Stimulated activated CD4-positive, alpha-beta T cell treated with anti-CD3 and anti-CD28 coated beads, TNF-alpha, amount 100 ng/mL, for 48 hours (primary cell): ENCODE measurements at places on chromosomes 6 and 20.

GRCh38 chr6:99563056-99563723 is 5.3 kb downstream of the CCNC start:
- DNase-seq, result no peak

DNA sequence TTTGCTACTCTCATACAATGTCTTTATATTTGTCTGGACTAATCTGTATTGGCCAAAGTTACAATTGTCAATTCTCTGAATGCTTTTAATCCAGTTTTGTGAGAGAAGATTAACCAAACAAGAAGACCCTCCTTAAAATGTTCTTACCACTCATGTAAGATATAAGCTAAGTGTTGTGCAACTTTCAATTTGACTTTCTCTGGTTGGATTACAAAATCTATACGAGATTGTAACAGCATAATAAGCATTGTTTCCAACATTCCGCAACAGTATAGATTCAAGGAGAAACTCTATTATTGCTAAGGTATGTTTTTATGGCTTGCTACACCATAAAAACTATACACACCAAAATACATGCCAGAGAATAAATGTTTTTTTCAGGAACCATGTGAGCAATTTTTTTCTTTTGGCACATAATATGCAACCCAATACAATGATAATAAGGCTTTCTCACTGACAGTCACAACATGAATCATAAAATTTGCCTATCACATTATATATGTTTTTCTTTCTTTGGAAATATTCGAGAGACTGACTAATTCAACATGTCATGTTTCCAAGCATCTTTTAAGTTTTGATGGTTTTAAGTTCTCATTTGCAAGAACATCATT is 12.2 kb upstream of the TRPC4AP start:
- no peak for DNase-seq

GRCh38 chr6:100237821-100238220 is 226.9 kb downstream of the SIM1 start:
- DNase-seq, result no peak

DNA sequence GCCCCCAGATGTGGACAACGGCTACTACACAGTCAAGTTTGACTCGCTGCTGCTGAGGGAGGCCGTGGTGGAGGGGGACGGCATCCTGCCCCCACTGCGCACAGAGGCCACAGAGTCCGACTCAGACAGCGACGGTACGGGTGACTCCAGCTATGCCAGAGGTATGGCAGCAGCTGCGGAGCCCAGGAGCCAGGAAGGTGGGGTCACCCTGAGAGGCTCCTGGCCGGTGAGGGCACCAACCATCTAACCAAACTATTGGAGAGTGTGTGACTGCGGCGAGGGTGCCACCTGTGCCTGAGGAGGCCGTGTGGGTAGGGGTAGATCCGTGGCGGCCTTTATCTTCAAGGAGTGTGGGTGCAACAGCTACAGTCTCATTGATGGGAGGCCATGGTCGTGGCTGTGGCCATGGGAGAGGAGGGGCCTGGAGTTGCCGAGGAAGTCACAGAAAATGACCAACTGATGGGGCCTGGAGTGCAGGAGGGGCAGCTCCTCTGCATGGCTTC is 2.8 kb upstream of the LIME1 start:
- DNase-seq, result no peak

- DNase-seq, result no peak
Measured at GRCh38 chr6:139905404-139906052, 531.1 kb upstream of the CITED2 start.

GRCh38 chr6:45478240-45478639 is 100.5 kb upstream of the SUPT3H start:
- no peak for DNase-seq

- no peak for DNase-seq
Measured at GRCh38 chr6:18654821-18655220, 267.7 kb downstream of the RNF144B start.
